Glutamatergic neuron (in vitro differentiated cells): ENCODE measurements at places on chromosomes 3 and 15. TPM values are rescaled to one million over a fixed set of nuclear protein-coding genes. Genes with fewer than 3 reads are reported as not detected.

DNA sequence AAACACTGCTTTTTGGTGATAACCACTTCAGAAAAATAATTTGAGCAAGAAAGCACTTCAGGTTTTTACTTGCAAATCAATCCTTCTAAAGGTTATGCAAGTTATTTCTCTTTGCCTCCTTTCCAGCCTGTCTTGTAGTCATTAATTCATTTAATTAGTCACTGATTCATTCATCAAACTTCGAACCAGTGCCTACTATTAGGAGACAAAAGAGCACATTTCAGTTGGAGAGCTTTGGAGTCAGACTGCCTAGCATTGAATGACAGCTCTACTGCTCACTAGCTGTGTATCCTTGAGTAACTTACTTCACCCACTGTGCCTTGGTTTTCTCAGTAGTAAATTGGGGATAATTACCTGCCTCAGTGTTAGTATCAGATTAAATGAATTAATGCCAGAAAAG, 14.9 kb upstream of the LRRC58 start:
- H3K36me3 ChIP-seq, result no peaks in the 10 kb centered on the region
- no peaks in the 10 kb centered on the region for H3K27me3 ChIP-seq
- H3K4me1 ChIP-seq, result no peaks in the 10 kb centered on the region

DNA sequence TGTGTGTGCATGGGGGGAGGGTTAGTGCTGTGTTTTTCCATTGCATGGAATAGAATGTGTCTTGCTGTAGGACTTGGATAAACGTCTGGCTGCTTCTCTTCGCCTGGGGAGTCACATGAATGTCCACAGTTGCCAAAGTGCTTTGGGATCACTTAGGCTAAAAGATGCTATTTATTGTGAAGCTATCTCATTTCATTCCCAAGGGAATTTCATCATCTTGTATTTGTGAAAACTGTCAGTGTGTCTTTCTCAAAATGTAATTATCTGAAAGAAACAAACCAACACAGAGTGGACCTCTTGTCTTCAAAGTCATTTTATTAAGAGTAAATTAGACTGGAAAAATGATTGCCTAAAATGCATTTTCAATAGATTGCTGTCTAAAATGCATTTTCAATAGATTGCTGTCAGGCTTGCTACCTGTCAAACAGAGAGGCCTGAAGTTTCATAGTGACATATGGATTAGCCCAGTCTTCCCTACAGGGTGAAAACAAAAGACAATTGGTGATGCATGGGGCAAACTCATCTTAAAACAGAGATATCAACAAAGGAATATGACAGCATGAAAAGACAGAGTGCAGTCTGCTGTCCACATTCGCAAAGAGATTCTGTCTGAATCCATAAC, 117.1 kb upstream of the GOLIM4 start:
- H3K4me3 ChIP-seq, result peak overlapping the region; percentile 60
- no peaks in the 10 kb centered on the region for H3K36me3 ChIP-seq
- H3K27me3 ChIP-seq, result peaks cover 3% of the 10 kb centered on the region
- peak overlapping the region; percentile 94 for H3K27ac ChIP-seq
- DNase-seq, result peak; percentile 32
- peaks cover 39% of the 10 kb centered on the region for H3K4me1 ChIP-seq

ZBTB11 gene
- 15.7 TPM for total RNA-seq

DNA sequence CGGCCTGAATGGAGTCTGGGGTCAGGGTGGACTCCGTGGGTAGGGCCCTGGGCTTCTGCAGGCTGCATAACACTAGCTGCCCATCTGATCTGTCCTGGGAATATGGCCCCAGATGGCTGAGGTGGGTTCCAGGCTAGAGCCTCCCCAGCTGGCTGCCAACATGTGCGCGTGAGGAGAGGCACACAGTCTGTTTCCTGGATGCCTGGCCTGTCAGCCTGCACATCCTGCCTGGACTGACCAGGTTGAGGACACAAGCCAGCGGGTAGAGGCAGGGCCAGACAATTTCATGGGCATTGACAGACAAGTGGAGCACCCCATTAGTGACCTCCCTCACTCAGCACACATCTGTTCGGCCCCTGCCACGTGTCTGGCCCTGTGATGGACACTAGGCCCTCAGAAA, 29.8 kb upstream of the RPL29 start:
- peak; percentile 69 for DNase-seq
- peaks cover 4% of the 10 kb centered on the region for H3K36me3 ChIP-seq
- H3K4me3 ChIP-seq, result peak overlapping the region; percentile 72
- H3K4me1 ChIP-seq, result peaks cover 40% of the 10 kb centered on the region
- H3K27me3 ChIP-seq, result peaks cover 26% of the 10 kb centered on the region

- H3K36me3 ChIP-seq, result no peaks in the 10 kb centered on the region
- DNase-seq, result peak; percentile 16
- H3K4me1 ChIP-seq, result peaks cover 4% of the 10 kb centered on the region
- peak overlapping the region; percentile 97 for H3K4me3 ChIP-seq
Observed at GRCh38 chr15:59371458-59372351, 966 bp downstream of the MYO1E start.

CCDC39 gene
- total RNA-seq, result not detected

- no peaks in the 10 kb centered on the region for H3K36me3 ChIP-seq
- DNase-seq, result no peak
- peak overlapping the region; percentile 99 for H3K27ac ChIP-seq
- H3K27me3 ChIP-seq, result peaks cover 11% of the 10 kb centered on the region
Observed at GRCh38 chr15:74655424-74655823, 39.8 kb downstream of the CLK3 start.

GRCh38 chr15:101191242-101191641, 60.6 kb downstream of the CHSY1 start:
- no peak overlapping the region for H3K4me3 ChIP-seq
- peaks cover 3% of the 10 kb centered on the region for H3K27me3 ChIP-seq
- DNase-seq, result no peak
- no peaks in the 10 kb centered on the region for H3K36me3 ChIP-seq

GRCh38 chr3:73235768-73236167, 174.3 kb downstream of the EBLN2 start:
- H3K27ac ChIP-seq, result no peak overlapping the region
- no peak for DNase-seq
- H3K27me3 ChIP-seq, result no peaks in the 10 kb centered on the region
- no peak overlapping the region for H3K4me3 ChIP-seq
- H3K36me3 ChIP-seq, result no peaks in the 10 kb centered on the region

WDR72 gene
- total RNA-seq, result 1.1 TPM

GNAT1 gene
- not detected for total RNA-seq

DNA sequence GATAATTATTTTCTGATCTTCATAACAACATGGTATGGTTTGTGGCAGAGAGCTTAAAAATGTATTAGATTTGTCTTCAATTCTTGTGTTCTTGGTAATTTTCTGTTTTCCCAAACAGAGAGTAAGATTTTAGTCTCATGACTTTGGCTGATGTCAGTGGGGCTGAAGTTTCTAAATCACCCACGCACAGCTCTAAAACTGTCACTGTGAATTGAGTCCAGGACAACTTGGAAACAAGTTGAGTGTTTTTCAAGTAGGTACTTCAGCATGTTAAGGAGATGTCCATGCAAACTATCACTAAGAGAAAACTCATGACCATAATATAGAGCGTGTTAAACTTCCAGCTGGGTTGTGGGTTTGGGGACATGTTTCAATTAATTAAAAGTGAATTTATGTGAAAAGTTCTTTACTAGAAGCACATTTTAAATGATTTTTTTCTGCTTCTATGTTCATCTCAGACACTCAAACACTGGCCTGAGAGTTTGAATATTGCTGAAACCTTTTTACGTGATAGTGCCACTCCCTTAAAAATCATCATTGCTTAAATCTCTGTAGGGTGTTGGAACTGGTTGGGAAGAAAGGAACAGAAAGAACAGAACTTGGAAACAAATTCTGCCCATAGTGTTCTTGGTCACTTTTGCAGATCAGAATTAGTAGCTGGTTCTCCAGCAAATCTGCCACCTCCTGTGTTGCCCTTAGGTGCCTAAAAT, 89.8 kb downstream of the KLHL25 start:
- peaks cover 20% of the 10 kb centered on the region for H3K4me1 ChIP-seq
- H3K27me3 ChIP-seq, result peaks cover 5% of the 10 kb centered on the region
- H3K27ac ChIP-seq, result no peak overlapping the region
- no peaks in the 10 kb centered on the region for H3K36me3 ChIP-seq

DNA sequence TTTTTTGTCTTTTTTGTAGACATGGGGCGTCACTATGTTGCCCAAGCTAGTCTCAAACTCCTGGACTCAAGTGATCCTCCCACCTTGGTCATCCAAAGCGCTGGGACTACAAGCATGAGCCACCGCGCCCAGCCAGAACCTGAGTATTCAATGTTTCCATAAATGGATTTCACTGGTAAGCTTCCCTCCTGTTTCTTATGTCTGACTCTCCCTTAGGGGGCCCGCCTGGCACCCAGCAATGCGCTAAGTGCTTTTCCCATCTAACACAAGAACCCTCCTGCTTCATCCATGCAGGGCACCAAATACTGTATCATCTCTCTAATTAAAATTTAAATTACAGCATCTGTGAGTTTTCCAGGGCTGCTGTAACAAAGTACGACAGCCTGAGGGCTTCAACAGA, 44.9 kb downstream of the KLF15 start:
- H3K36me3 ChIP-seq, result peaks cover 26% of the 10 kb centered on the region
- peaks cover 4% of the 10 kb centered on the region for H3K27me3 ChIP-seq
- H3K4me1 ChIP-seq, result no peaks in the 10 kb centered on the region
- DNase-seq, result no peak

DNA sequence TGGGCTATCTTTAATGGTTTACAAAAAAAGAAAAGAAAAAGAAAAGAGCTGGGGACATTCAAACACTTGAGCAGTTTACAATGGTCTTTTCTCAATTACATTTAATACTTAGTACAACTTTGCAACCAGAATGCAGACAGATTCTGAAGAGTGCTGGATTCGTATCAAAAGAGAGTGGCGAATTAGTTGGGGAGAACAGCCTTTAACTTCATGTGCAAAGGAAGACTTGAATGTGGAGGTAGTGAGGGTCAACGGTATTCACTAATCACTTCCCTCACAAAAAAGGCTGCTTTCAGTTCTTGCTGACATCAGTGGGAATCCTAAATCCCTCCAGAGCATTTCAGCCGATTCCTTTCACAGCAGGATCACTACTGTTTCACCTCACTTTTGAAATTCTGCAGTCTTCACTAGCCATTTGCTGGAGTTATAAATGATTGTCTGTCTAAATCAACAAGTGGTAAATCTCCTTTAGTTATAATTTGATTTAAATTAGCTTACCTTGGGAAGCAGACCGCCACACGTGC, 323.0 kb upstream of the SEMA6D start:
- no peak for DNase-seq
- H3K4me1 ChIP-seq, result peaks cover 46% of the 10 kb centered on the region
- no peak overlapping the region for H3K27ac ChIP-seq
- no peak overlapping the region for H3K4me3 ChIP-seq
- H3K36me3 ChIP-seq, result no peaks in the 10 kb centered on the region

- H3K27me3 ChIP-seq, result no peaks in the 10 kb centered on the region
- no peak overlapping the region for H3K4me3 ChIP-seq
- no peak overlapping the region for H3K27ac ChIP-seq
- peaks cover 6% of the 10 kb centered on the region for H3K36me3 ChIP-seq
- DNase-seq, result no peak
Observed at GRCh38 chr3:53936347-53936746, 44.7 kb upstream of the SELENOK start.

AGBL1 gene
- total RNA-seq, result 0.76 TPM
